EL (cell line): ENCODE measurements at places on chromosomes 5 and 9.

DNA sequence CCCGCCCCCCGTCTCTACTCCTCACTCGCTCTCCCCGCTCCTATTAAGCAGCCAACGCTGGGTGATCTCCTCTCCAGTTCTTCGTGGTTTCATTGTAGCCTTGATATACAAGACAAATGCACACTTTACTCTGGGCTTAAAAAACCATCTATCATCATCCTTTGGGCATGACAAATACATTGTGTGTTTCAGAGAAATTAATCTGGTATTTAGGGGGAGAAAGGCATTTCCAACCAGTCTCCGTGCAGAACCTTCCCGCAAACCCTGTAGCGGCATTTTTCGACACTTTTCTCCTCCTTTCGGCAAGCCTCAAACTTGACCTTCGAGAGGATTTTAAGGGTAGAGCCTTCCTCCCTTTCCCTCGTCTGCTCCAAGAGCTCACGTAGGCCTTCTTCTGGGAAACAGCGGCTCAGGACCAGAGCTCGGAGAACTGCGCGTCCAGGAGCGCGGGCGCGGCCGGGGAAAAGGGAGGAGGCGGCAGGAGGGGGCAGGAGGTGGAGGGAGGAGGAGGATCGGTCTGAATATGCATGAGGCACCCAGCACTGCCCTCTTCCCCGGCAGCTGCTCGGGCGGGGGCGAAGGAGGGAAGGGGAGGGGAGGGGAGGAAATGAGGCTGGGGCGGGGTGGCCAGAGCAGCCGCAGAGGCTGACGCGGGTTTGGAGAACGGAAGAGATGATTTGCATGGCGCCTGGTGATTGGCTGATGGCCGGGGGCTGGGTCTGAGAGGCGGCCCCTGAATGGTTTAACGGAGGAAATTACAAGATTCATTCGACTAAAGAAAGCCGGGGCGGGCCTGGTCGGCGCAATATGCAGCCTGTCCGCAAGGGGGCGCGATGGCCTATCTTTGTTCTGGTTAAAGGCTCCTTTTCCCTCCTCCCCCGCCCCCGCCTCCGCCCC, 127.5 kb downstream of the TMEM161B start:
- DNase-seq: peak; percentile 96

- no peak for DNase-seq
These were observed 70.5 kb downstream of the IRX2 start for GRCh38 chr5:2680979-2681378.

- DNase-seq: no peak
These were observed 5.9 kb downstream of the NCS1 start for GRCh38 chr9:130177898-130178805.

GRCh38 chr5:28216939-28217360, 1178.6 kb upstream of the CDH9 start:
- DNase-seq: no peak

DNA sequence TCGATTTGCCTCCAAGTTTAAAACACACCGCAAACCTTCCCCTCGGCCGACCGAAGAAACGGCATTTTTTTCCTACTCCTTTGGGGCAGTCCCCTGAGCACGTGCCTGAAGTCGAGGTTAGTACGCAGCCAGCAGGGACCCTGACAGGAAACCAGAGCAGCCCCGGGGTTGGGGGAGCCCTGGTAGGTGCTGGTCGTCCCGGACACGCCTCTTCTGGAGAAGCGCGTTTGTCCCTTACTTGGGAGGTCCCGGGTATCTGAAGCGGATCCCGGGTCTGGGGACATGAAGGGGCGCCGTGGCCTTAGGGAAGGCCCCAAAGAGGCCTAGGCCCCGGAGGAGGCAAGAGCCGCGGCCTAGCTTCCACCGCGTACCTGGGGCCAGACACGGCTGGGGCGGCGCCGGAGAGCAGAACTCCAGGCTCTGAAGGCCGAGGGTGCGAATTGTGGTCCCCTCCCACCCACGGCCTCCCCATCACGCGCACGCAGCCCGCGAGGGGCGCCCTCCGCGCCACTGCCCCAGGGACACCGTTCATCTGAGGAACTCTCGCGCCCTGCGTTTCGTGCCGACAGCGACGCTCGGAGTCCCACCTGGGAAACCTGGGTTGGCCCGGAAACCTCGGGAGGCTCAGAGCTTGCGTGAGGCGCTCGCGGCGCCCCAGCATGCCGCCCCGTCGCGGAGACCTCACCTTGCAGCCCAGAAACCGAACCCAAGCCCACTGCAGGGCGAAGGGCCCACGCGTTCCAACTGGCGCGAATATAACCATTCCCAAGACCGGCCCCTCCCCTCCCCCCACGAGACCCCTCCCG, 10.4 kb downstream of the OTP start:
- no peak for DNase-seq

DNA sequence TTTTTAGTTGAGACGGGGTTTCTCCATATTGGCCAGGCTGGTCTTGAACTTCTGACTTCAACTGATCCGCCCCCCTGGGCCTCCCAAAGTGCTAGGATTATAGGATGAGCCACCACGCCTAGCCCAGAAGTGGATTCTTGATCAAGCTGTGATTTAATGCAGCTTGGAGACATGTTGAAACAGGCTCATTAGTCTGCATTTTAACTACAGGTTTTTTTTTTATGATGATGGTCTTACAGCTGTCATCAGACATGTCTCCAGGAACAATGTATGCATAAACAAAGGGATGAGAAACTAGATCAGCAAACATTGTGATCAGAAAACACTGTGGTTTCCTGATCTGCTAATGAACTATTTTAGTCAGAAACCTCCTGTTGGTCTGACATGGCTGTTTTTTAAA, 30.0 kb upstream of the PLPP1 start:
- DNase-seq: no peak

GRCh38 chr9:125633116-125633745, 73.8 kb downstream of the MAPKAP1 start:
- DNase-seq: no peak

GRCh38 chr5:172626031-172626581, 15.0 kb upstream of the NEURL1B start:
- no peak for DNase-seq

GRCh38 chr9:130354806-130355205, 89.2 kb downstream of the HMCN2 start:
- no peak for DNase-seq
